ENCODE measurements at places on chromosomes 3 and 15. TPM values are rescaled to one million over a fixed set of nuclear protein-coding genes. Genes with fewer than 3 reads are reported as not detected.

GRCh38 chr3:150917951-150918350, 12.7 kb upstream of the MINDY4B start:
- DNase-seq, result no peak

GRCh38 chr15:45498701-45499100, 23.9 kb downstream of the SLC30A4 start:
- no peak for DNase-seq

- DNase-seq, result no peak
Measured at GRCh38 chr3:32960404-32961170, 9.1 kb downstream of the CCR4 start.

- no peak for DNase-seq
Measured at GRCh38 chr3:119831022-119831421, 49.1 kb downstream of the NR1I2 start.

- no peak for DNase-seq
Measured at GRCh38 chr3:23170291-23170690, 32.8 kb upstream of the UBE2E2 start.

GRCh38 chr3:136343873-136344555, 93.9 kb downstream of the PCCB start:
- DNase-seq, result peak; percentile 57

GRCh38 chr3:116288485-116288884, 156.8 kb downstream of the LSAMP start:
- no peak for DNase-seq

DNA sequence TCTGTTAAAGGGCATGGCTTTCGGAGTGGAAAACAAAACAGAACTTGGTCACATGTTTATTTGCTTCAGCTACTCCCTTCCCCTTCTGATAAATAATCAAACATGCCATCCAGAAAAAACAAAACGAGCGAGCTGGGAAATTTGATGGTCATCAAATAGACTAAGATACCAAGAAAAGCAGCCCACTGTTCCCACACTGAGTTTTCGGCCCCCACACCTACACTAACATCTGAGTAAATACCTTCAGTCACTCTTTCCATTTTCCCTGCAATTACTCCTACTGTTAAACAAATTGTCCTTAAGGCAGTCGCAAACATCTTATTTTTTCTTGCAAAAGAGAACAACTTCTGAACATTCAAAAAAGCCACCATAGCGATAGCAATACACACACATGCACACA, 454.6 kb downstream of the FOXP1 start:
- DNase-seq, result no peak

Gene PLA2G4D
- not detected for total RNA-seq

Gene CFAP92
- 0.45 TPM for total RNA-seq

Gene TOPAZ1
- total RNA-seq, result not detected
